ENCODE measurements at places on chromosomes 13 and 19. TPM values are rescaled to one million over a fixed set of nuclear protein-coding genes. Genes with fewer than 3 reads are reported as not detected.

The SIGLEC12 gene
- 2.0 TPM for total RNA-seq

The NXNL1 gene
- not detected for total RNA-seq

The TDRD12 gene
- total RNA-seq: not detected

The NKPD1 gene
- total RNA-seq: not detected

The IRS2 gene
- 15.8 TPM for total RNA-seq

The S1PR4 gene
- 2.4 TPM for total RNA-seq

The ZNF274 gene
- 26.0 TPM for total RNA-seq

The TGFBR3L gene
- 0.84 TPM for total RNA-seq

DNA sequence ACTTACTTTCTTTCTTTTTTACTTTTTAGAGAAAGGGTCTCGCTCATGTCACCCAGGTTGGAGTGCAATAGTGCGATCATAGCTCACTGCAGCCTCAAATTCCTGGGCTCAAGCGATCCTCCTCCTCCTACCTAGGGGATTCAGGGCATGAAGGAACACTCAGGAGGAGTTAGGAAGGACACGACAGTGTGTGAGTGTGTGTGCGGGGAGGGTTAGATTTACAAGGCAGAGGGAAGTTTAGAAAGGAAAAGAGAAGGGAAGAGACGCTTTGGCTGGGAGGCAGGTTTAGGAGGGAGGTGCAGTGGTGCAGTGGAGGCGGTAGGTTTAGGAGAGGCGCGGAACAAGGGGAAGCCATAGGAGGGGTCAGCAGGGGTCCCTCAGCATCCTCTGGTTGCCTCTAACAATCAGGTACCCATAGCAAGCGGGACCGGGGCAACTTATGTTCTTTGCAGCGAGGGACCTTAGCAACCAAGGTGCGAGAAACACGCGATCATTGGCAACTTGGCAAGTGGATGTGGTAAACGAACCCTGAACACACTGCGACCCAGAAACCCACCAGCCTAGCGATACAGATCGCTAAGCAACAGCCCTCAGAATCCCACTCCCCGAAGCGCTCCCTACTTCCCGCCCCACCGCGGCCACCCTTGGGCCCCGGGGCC lies 501 bp downstream of the SIRT2 start:
- DNase-seq: no peak
- no peaks in the 10 kb centered on the region for H3K36me3 ChIP-seq
- no peak overlapping the region for H3K27ac ChIP-seq
- H3K4me1 ChIP-seq: no peaks in the 10 kb centered on the region
- no peaks in the 10 kb centered on the region for H3K27me3 ChIP-seq

- DNase-seq: no peak
- H3K27me3 ChIP-seq: no peaks in the 10 kb centered on the region
- H3K4me1 ChIP-seq: no peaks in the 10 kb centered on the region
- H3K27ac ChIP-seq: no peak overlapping the region
Observed at GRCh38 chr13:45296259-45296658, 44.7 kb downstream of the TPT1 start.

DNA sequence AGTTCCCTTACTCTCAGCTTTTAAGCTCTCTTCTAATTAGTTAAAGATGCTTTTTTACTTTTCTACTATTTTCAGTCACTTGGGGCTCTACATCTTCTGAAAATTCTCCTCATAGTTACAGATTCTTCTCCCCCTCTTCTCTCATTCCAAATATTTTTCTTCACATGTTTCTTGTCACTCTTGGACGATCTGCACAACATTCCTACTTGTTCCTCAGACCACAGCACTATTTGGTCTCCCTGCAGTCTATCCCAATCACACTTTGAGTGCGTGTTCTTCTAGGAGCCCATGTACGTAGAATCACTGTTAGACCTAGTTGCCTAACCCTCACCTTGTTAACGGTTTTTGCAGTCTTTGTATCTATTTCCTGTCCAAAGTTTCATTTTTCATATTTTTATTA lies 222.5 kb upstream of the SPRY2 start:
- DNase-seq: no peak
- no peaks in the 10 kb centered on the region for H3K36me3 ChIP-seq
- no peak overlapping the region for H3K27ac ChIP-seq
- H3K27me3 ChIP-seq: no peaks in the 10 kb centered on the region

DNA sequence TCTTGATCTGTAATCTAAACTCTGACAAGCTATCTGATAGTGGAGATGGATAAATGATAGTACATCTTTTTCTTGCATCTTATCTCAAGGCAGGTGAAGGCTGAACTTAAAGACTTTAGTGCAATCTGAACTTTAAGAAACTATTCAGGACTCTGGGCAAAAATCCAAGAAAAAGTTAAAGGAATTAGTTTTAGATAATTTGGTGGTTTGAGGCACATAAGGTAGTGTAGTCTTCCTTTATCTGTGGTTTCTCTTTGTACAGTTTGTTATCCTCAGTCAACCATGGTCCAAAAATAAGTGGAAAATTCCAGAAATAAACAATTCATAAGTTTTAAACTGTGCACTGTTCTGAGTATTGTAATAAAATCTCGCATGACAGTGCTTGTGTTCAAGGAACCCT lies 172.9 kb downstream of the UGGT2 start:
- no peak overlapping the region for H3K4me3 ChIP-seq
- no peak for DNase-seq
- H3K4me1 ChIP-seq: no peaks in the 10 kb centered on the region
- no peak overlapping the region for H3K27ac ChIP-seq
- H3K36me3 ChIP-seq: no peaks in the 10 kb centered on the region

GRCh38 chr13:49833402-49833801 lies 40.9 kb upstream of the KPNA3 start:
- H3K4me1 ChIP-seq: no peaks in the 10 kb centered on the region
- no peaks in the 10 kb centered on the region for H3K36me3 ChIP-seq
- no peak overlapping the region for H3K27ac ChIP-seq
- H3K4me3 ChIP-seq: no peak overlapping the region
- H3K27me3 ChIP-seq: no peaks in the 10 kb centered on the region

DNA sequence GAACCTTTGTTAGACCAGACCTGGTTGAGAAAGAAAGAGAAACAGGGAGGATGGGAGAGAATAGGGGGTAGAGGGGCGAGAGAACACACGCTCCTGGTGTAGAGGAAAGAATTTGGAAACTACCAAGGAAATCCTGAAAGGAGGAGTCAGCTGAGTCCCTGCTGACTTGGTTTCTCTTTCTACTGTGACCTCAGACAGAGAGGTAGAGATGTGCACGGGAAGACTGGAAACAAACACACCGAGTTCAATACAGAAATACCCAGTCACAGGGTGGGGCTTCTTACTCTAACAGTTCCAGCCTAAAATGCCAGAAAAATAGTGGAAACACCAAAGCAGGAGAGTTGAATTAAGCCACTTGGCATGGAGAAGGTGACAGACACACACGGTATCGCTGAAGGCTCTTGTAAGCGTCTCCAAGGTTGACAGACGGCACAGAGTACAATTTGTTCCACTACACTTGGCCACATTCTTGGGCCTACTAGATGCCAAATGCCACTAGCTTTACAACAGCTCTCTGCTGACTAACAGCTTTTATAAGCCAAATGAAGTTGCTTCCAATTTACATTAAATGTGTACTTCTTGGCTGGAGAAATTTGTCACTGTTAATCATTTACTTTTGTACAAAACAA lies 28.1 kb downstream of the LATS2 start:
- peak overlapping the region; percentile 92 for H3K27ac ChIP-seq
- H3K4me1 ChIP-seq: no peaks in the 10 kb centered on the region
- DNase-seq: no peak
- no peak overlapping the region for H3K4me3 ChIP-seq
- H3K36me3 ChIP-seq: no peaks in the 10 kb centered on the region
- H3K27me3 ChIP-seq: no peaks in the 10 kb centered on the region

GRCh38 chr19:39516270-39516669 lies 1.3 kb downstream of the SELENOV start:
- H3K27me3 ChIP-seq: no peaks in the 10 kb centered on the region
- H3K4me3 ChIP-seq: no peak overlapping the region
- no peaks in the 10 kb centered on the region for H3K36me3 ChIP-seq
- no peak overlapping the region for H3K27ac ChIP-seq

- no peak overlapping the region for H3K4me3 ChIP-seq
- H3K27ac ChIP-seq: no peak overlapping the region
- H3K4me1 ChIP-seq: no peaks in the 10 kb centered on the region
- H3K36me3 ChIP-seq: no peaks in the 10 kb centered on the region
Observed at GRCh38 chr13:109610517-109610916, 175.9 kb downstream of the IRS2 start.

DNA sequence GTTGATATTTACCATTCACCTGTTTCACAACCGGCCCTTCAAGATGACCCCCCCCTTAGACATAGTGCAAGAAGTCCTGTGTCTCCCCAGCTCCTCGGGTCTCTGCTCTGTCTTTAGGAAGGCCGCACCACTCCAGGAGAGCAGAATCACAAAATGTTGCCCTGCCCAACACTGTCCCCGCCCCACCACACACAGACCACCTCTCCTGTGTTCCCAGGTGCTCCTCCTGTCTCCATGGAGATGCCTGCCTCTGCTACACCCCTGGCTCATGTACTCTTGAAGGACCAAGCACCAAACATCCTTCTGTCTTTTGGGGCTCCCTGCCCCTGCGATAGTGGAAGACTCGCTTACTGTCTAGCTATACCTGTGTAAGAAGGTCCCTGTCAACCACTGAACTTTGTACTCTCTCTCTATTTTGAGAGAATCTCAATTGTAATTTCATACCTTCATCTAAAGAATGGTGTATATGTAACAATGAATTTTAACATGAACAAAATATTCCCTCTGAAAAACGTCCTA lies 9.6 kb upstream of the TNFRSF19 start:
- no peaks in the 10 kb centered on the region for H3K36me3 ChIP-seq
- H3K4me1 ChIP-seq: no peaks in the 10 kb centered on the region
- H3K27ac ChIP-seq: no peak overlapping the region
- no peak overlapping the region for H3K4me3 ChIP-seq
- DNase-seq: no peak

GRCh38 chr19:3175781-3176714 lies 2.5 kb upstream of the S1PR4 start:
- no peaks in the 10 kb centered on the region for H3K4me1 ChIP-seq
- H3K36me3 ChIP-seq: no peaks in the 10 kb centered on the region

DNA sequence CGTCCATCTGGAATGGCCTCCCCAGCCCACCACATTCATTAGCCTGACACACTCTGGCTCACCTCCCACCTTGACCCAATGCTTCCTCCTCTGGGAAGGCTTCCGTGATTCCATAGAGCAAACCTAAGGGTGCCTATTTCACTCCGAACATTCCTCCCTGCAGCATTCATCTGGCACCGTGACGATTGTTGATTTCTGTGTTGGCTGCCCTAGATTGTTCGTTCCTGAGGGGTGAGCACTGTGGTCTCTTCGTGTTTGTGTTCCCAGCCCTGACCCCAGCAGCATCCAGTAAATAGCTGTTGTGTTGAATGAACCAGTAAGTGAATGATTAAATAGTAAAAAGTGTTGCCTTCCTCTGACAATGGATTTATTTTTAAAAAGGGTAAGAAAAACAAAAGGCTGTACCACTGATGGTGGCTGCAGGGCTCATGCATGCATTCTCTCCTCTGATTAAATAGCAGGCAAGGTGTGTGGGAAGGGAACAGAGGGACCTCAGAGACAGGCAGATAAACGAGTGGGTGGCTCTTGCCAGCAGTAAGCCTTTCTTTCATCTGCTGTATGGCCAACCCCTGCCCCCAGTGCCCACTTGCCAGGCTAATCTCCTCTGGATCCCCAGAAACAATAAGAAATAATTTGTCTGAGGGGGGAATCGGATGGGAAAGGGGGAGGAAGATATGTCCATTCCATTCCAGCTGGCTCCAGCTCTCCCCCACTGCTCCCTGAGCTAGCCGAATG lies 48.4 kb upstream of the CACNA1A start:
- H3K27ac ChIP-seq: no peak overlapping the region
- H3K36me3 ChIP-seq: no peaks in the 10 kb centered on the region
- no peaks in the 10 kb centered on the region for H3K27me3 ChIP-seq
- no peak overlapping the region for H3K4me3 ChIP-seq
- H3K4me1 ChIP-seq: no peaks in the 10 kb centered on the region
- no peak for DNase-seq

DNA sequence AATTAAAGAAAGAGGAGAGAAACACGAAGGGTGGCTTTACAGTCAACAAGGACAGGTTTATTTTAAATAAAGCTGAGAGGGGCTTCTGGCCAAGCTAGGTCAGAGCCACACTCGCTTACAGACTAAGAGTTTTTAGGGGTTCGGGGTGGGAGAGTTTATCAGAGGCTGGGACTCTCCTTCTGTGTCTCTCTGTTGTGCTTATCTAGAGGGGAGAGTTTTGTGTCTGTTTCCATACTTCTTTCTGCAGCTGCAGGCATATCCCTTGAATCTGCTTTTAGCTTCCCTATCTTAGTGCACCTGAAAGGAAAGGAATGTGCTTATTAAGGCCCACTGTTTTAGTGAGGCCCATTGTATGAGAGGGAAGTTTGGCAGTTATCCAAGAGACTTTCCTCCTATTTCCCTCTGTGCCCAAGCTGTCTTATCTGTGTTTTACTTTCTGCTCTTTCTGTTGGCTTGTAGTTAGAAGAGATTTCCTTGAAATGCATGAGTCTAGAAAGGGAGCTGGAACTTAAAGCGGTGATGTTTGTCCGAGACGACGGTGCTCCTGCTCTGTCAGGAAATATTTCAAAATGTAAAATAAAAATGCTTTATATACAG lies 275.3 kb downstream of the KCTD12 start:
- H3K4me3 ChIP-seq: no peak overlapping the region
- H3K27me3 ChIP-seq: no peaks in the 10 kb centered on the region
- no peak overlapping the region for H3K27ac ChIP-seq
- H3K36me3 ChIP-seq: no peaks in the 10 kb centered on the region

GRCh38 chr19:33683881-33684537 lies 62.3 kb downstream of the CHST8 start:
- peak; percentile 39 for DNase-seq
- H3K27ac ChIP-seq: no peak overlapping the region
- H3K4me3 ChIP-seq: no peak overlapping the region
- H3K27me3 ChIP-seq: no peaks in the 10 kb centered on the region
- no peaks in the 10 kb centered on the region for H3K36me3 ChIP-seq

- H3K27ac ChIP-seq: no peak overlapping the region
- DNase-seq: no peak
- no peaks in the 10 kb centered on the region for H3K4me1 ChIP-seq
Observed at GRCh38 chr13:76596216-76596615, 290.0 kb downstream of the KCTD12 start.

DNA sequence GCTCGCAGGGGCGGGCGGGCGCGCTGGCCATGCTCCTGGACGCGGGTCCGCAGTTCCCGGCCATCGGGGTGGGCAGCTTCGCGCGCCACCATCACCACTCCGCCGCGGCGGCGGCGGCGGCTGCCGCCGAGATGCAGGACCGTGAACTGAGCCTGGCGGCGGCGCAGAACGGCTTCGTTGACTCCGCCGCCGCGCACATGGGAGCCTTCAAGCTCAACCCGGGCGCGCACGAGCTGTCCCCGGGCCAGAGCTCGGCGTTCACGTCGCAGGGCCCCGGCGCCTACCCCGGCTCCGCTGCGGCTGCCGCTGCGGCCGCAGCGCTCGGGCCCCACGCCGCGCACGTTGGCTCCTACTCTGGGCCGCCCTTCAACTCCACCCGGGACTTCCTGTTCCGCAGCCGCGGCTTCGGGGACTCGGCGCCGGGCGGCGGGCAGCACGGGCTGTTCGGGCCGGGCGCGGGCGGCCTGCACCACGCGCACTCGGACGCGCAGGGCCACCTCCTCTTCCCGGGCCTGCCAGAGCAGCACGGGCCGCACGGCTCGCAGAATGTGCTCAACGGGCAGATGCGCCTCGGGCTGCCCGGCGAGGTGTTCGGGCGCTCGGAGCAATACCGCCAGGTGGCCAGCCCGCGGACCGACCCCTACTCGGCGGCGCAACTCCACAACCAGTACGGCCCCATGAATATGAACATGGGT lies 599 bp downstream of the ZIC2 start:
- H3K4me1 ChIP-seq: no peaks in the 10 kb centered on the region
- H3K36me3 ChIP-seq: no peaks in the 10 kb centered on the region
- DNase-seq: peak; percentile 46
- no peak overlapping the region for H3K27ac ChIP-seq
- H3K27me3 ChIP-seq: no peaks in the 10 kb centered on the region
